ENCODE measurements at places on chromosomes 12 and 14.

DNA sequence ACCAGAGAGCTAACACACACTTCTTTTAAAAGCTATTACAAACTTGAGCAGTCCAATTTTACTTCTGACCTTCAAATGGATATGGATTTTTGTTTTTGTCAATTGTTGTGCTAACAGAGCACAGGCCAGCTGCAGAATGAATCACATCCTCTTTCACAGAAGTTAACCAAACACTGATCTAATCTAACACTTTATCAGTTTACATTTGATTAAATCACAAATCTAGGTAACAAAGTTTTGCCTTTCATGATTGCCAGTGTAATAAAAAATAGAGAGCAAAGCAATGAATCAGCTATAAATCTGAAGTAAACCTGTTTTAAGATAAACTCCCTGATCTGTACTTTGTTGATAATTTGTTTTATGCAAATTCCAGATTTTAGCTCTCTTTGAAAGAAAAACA, 273.1 kb upstream of the RGS6 start:
- no peak for DNase-seq

- no peak for DNase-seq
Measured at GRCh38 chr12:56143870-56144269, 8.5 kb upstream of the MYL6B start.

GRCh38 chr12:93237235-93237915, 140.3 kb upstream of the NUDT4 start:
- no peak for DNase-seq

DNA sequence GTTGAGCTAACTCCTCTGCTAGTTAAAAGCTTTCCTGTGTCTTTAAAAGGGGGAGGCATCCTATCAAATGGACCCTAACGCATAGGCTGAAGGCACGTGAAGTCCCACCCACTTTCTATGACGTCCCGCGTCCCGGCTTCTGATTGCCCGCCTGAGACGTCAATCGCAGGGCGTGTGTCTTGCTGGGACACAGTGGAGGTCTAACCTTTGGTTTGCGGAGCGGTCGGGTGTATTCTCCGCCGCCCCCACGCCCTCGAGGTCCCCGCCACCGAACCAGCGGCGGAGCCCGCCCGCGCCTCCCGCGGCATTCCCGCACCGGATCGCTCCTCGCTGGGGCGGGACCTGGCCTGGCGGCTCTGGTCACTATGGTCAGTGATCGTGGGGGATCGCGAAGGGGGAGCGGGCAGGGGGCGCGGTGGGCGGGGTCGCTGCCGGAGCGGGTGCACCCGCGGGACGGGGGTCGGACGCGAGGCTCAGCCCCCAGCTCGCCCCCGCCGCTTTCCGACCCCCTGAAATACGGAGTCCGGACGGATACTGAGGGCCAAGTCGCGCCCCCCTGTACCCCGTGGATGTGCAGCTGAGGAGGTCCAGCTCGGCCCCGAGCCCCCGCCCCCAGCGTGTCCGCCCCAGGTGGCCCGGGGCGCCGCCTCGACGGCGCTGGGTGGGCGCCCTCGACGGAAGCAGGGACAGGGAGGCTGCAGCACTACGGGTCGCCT, at the start of gene OTUB2:
TSS of gene OTUB2 (plus strand) at position 168 of the 716 bp plus-strand sequence. CDS start at position 366, 198 bp downstream.
- peak; percentile 93 for DNase-seq

GRCh38 chr14:70183991-70184390, 4.8 kb downstream of the SLC8A3 start:
- DNase-seq = no peak
